Activated T-cell treated with anti-CD3 and anti-CD28 coated beads, Interleukin-2, amount 50 U/mL, for 72 hours (primary cell): ENCODE measurements at places on chromosomes 1 and 21. TPM values are rescaled to one million over a fixed set of nuclear protein-coding genes. Genes with fewer than 3 reads are reported as not detected.

GRCh38 chr21:44374601-44375280 lies 21.3 kb downstream of the TRPM2 start:
- no peak overlapping the region for H3K27ac ChIP-seq
- no peak for DNase-seq
- peaks cover 10% of the 10 kb centered on the region for H3K4me1 ChIP-seq
- no peaks in the 10 kb centered on the region for H3K36me3 ChIP-seq
- no peak overlapping the region for H3K4me3 ChIP-seq

DNA sequence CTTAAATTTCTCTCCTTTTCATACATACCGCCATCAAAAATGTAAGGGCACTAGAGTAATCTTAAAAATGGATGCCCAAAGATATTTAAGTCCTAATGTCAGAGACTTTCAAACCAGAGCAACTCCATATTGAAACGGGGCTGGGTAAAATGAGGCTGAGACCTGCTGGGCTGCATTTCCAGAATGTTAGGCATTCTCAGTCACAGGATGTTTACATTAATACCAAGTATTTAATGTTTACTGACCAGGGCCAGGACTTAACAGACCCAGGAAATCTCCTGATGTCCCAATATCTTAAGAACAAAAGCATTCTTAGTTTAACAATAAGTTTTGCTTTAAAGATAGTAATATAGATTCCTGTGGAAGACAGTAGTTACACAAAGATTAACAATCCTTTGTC lies 563.9 kb upstream of the BEND5 start:
- H3K36me3 ChIP-seq, result no peaks in the 10 kb centered on the region
- DNase-seq, result no peak
- H3K4me3 ChIP-seq, result no peak overlapping the region
- H3K4me1 ChIP-seq, result no peaks in the 10 kb centered on the region

DNA sequence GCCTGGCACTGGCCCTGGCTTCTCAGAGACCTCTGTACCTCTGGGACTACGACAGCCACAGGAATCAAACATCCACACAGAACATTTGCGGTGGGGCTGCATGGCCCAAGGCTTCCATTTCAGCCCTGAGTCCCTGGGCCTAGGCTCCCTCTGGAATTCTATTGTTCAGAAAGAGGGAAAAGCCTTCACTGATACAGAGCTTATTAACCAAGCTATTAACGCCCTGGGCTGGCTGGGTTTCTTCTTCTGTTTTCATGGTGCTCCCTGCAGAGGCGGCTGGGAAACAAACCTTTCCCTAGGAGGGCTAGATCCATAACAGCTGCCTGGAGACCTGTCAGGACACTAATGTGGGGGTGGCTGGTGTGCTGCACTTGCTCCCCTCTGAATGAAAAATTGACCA lies 88.2 kb downstream of the KAZN start:
- H3K36me3 ChIP-seq, result no peaks in the 10 kb centered on the region
- H3K4me3 ChIP-seq, result no peak overlapping the region
- no peak overlapping the region for H3K27ac ChIP-seq

DNA sequence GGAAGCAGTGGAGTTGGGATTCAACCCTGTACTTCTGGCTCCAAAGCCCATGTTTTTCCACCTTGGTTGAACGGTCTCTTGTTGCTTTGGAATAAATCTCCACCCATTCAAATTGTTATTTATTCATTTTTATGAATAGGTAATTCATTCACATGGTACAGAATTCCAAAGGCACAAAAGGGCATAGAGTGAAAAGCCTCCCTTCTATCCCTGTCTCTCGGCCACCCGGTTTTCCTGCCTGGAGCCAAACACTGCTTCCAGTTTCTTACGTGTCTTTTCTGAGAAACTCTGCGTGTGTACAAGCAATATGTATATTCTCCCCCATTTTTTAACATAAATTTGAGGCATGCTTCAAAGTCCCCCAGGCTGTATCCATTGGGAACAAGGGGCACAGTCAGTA lies 3.9 kb downstream of the EXTL1 start:
- H3K36me3 ChIP-seq, result no peaks in the 10 kb centered on the region
- peaks cover 9% of the 10 kb centered on the region for H3K4me1 ChIP-seq
- no peak overlapping the region for H3K4me3 ChIP-seq
- DNase-seq, result no peak
- no peaks in the 10 kb centered on the region for H3K27me3 ChIP-seq

DNA sequence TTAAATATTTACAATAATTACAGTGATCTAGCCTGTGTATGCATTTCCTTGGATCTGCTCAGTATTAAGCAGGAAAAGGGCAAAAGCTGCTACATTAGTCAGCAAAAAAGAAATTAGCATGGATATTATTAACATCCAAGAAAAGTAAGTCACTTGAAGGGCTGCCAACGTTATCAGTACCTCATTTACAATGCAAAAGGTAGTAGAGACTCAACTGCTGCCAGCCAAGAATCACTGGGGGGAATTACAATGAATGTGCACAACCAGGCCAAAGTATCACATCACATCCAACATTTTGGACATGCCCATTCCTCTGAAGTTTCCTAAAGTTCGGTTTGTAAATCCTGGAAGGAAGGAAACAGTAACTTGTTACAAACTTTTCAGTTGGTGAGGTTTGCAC lies 1.9 kb downstream of the CNN3 start:
- peaks cover 16% of the 10 kb centered on the region for H3K4me1 ChIP-seq
- H3K36me3 ChIP-seq, result peaks cover 3% of the 10 kb centered on the region
- H3K27ac ChIP-seq, result no peak overlapping the region
- peaks cover 27% of the 10 kb centered on the region for H3K27me3 ChIP-seq

GRCh38 chr1:159827549-159827948 lies 876 bp downstream of the SLAMF8 start:
- peak overlapping the region; percentile 12 for H3K4me3 ChIP-seq
- H3K27me3 ChIP-seq, result no peaks in the 10 kb centered on the region
- H3K36me3 ChIP-seq, result no peaks in the 10 kb centered on the region

DNA sequence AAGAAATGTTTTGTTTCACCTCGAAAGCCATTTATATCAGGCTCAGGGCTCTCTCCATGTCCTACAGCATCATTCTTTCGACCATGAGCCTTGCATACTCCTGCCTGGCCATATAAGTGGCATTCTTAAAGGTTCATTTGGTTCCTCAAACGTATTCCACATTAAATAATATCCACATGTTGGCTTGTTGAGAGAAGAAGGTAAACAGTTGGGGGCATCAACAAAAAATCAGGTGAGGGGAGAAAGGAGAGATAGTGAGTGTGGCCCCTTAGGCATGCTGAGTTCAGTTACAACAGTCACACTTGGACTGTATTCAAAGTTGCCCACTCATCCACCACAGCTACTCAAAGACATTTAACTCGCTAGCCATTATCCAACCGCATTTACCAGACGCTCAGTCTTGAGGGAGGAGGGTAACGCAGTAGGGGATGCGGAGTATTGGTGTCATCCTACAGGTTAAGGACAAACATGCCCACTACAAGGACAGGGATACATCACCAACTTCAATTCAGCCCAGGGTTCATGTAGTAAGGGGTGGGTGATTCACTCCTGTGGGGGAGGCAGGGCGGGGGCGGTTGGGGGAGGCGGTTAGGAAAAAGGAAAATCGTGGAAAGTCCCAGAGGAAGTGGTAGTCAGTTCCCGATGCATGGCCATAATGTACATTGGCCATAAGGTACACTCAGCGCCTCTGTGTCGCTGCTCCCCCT lies 1.4 kb downstream of the ZNF697 start:
- H3K27me3 ChIP-seq, result peaks cover 81% of the 10 kb centered on the region
- no peak overlapping the region for H3K27ac ChIP-seq
- peaks cover 35% of the 10 kb centered on the region for H3K4me1 ChIP-seq
- no peak for DNase-seq
- peak overlapping the region; percentile 86 for H3K4me3 ChIP-seq

The SPAG17 gene
- total RNA-seq, result not detected

The STPG1 gene
- 17.8 TPM for total RNA-seq

The PIK3CD gene
- total RNA-seq, result 162 TPM
